Kidney (tissue), 22 donors: ENCODE measurements at places on chromosomes 4 and X. TPM values are rescaled to one million over a fixed set of nuclear protein-coding genes. Genes with fewer than 3 reads are reported as not detected.

DNA sequence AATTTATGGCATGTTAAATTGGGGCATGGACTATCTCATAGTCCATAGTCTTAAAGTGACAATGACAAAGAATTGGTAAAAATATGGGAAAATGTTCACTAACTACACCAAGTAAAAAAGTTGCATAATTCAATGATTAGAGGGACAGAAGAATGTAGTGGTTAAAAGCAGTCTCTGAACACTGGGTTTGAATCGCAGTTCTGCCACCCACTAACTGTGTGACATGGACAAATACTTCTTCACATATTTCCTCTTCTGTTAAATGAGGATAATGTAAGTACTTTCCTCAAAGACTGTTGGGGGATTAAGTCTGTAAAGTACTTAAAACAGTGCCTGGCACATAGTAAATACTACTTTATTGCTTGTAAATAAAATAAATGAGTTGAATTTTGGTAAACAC lies 15.3 kb downstream of the COQ2 start:
- no peaks in the 10 kb centered on the region for H3K4me1 ChIP-seq
- no peaks in the 10 kb centered on the region for H3K27me3 ChIP-seq
- no peak for DNase-seq
- H3K27ac ChIP-seq: no peak overlapping the region

DNA sequence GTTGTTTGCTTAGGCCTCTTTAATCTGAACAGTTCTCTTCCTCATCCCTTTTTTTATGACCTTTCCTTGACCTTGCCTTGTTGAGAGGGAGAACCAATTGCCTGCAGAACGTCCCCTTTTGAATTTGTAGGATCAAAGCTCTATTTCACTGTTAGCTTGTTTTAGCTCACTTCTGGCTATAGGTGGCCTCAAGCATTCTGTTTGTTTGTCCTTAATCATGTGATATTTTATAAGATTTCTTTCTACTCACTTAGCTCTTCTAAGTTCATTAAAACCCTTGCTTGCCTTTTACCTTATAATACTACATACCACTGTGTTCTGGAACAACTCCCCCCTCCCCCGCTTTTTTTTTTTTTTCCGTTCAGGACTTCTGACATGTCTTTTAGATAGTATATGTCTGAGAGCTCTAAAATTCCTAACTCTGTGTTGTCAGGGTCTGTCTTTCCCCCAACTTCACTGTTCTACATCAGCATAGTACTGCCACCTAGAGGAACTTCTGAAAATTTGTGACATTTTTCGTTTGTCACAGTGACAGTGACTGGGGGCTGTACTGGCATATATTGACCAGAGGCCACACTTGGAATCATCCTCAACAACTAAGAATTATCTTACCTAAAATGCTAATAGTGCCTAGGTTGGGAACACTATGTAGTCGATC lies 128.5 kb downstream of the LARP7 start:
- no peaks in the 10 kb centered on the region for H3K27me3 ChIP-seq
- H3K4me1 ChIP-seq: no peaks in the 10 kb centered on the region
- no peaks in the 10 kb centered on the region for H3K36me3 ChIP-seq
- peak; percentile 52 for DNase-seq
- H3K27ac ChIP-seq: no peak overlapping the region

GRPR gene
- total RNA-seq: 0.25 TPM

- no peaks in the 10 kb centered on the region for H3K36me3 ChIP-seq
- DNase-seq: no peak
- no peak overlapping the region for H3K4me3 ChIP-seq
- no peaks in the 10 kb centered on the region for H3K4me1 ChIP-seq
Measured at GRCh38 chr4:89136525-89136924, 25.2 kb downstream of the TIGD2 start.

DNA sequence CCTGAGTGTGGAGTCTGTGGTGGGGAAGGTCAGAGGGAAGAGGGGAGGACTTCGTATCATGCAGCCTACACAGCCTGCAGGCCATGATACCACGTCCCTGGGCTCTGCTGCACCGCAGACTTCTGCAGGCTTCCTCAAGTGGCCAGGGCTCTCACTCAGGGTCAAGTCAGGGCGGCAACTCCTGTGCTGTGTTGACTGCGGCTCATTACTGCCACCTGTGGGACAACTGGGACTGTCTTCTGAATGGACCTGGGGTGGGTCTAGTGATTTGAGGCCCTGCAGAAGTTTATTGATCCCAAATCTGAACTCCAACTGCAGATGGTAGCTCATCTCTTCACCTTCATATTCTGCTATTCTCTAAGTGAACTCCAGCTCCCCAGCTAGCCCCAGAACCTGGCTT lies 167.1 kb downstream of the NSUN7 start:
- H3K27me3 ChIP-seq: no peaks in the 10 kb centered on the region
- DNase-seq: no peak
- peaks cover 3% of the 10 kb centered on the region for H3K36me3 ChIP-seq
- H3K4me1 ChIP-seq: peaks cover 7% of the 10 kb centered on the region
- no peak overlapping the region for H3K27ac ChIP-seq

DNA sequence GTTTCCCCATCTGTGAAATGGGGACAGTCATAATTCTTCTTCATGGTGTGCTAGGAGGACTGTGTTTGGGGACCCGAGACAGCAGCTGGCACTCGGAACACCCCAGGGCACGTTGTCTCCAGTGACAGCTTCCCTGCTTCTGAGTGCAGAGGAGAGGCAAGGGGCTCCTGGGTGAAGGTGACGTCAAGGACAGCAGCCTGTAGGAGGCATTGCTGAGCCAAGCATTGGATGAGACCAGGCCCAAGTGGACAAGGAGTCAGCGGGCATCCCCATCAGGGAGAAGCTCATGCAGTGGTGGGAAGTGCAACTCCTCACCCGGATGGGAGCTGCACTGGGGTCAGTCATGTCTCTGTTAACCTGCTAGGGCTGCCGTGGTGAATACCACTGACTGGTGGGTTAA lies 46.1 kb downstream of the EVC start:
- peak; percentile 3 for DNase-seq
- no peaks in the 10 kb centered on the region for H3K27me3 ChIP-seq
- H3K4me3 ChIP-seq: no peak overlapping the region
- peaks cover 10% of the 10 kb centered on the region for H3K36me3 ChIP-seq

DNA sequence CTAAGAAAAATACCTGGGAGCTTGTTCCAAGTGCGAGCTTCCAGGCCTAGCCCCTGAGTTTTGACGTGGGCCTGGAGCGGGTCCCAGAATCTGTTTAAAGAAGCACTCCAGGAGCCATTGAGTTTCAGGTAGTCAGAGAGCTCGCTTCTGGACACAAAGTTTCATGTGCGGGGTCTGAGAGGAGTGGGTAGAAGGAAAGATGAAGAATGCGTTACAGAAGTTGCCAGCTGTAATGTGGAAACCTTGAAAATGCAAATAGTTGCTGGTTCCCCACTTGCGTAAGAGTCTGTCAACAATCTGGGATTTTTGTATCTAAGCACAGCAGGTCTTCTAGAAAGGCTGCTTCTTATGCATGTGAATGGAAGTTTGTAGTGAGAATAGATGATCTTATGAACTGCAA lies 77.5 kb upstream of the CLCN4 start:
- H3K27me3 ChIP-seq: no peaks in the 10 kb centered on the region
- no peak overlapping the region for H3K27ac ChIP-seq
- DNase-seq: no peak
- H3K4me1 ChIP-seq: no peaks in the 10 kb centered on the region
- no peak overlapping the region for H3K4me3 ChIP-seq

- no peaks in the 10 kb centered on the region for H3K27me3 ChIP-seq
- no peak for DNase-seq
- no peaks in the 10 kb centered on the region for H3K36me3 ChIP-seq
Measured at GRCh38 chr4:87662871-87663270, 12.8 kb downstream of the DMP1 start.

GRCh38 chrX:41096339-41096955 lies 11.2 kb downstream of the USP9X start:
- no peaks in the 10 kb centered on the region for H3K36me3 ChIP-seq
- H3K4me1 ChIP-seq: peaks cover 12% of the 10 kb centered on the region
- H3K27ac ChIP-seq: no peak overlapping the region
- peaks cover 2% of the 10 kb centered on the region for H3K27me3 ChIP-seq
- no peak for DNase-seq

DNA sequence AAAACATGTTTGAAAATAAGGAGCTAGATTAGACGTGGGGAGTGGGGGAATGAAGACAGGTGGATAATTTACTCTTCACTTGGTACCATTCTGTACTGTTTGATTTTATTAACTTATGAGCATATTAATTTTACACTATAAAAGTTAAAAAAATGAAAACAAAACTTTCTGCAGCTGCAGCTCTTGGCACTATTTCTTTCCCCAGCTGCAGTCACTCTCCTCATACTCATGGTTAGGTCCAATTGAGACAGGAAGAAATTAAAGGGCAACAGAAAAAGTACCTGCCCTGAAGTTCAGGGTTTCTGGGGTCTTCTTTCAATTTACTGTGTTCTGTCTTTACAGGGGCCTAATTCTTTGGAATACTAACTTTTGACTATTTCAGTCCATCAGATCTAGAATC lies 15.4 kb downstream of the MAD2L1 start:
- no peaks in the 10 kb centered on the region for H3K36me3 ChIP-seq
- H3K4me1 ChIP-seq: no peaks in the 10 kb centered on the region
- H3K4me3 ChIP-seq: no peak overlapping the region
- H3K27me3 ChIP-seq: no peaks in the 10 kb centered on the region

TACC3 gene
- 12.2 TPM for total RNA-seq

SASH3 gene
- 18.3 TPM for total RNA-seq

DNA sequence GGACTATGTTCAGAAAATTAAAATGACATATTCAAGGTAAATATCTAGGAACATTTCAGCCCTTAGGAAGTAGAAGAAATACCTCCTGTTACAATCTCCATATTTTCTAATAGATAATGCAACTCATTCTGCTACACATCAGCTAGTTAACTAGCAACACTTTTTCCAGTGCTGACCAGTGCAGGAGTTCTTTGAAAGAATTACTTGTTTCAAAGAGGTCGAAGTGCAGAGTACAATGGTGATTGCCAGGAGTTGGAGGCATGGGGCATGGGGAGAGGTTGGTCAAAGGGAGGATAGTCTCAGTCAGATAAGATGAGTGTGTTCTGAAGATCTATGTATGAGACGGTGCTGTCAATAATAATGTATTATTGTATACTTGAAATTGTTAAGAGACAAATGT lies 53.1 kb downstream of the MTNR1A start:
- no peak overlapping the region for H3K27ac ChIP-seq
- no peaks in the 10 kb centered on the region for H3K4me1 ChIP-seq
- H3K4me3 ChIP-seq: no peak overlapping the region
- no peaks in the 10 kb centered on the region for H3K27me3 ChIP-seq
- DNase-seq: no peak
- no peaks in the 10 kb centered on the region for H3K36me3 ChIP-seq

GRCh38 chrX:149898554-149898953 lies 17.6 kb downstream of the MAGEA8 start:
- DNase-seq: no peak
- no peaks in the 10 kb centered on the region for H3K27me3 ChIP-seq
- no peaks in the 10 kb centered on the region for H3K36me3 ChIP-seq
- H3K27ac ChIP-seq: no peak overlapping the region
- H3K4me1 ChIP-seq: no peaks in the 10 kb centered on the region
- no peak overlapping the region for H3K4me3 ChIP-seq

- DNase-seq: no peak
- no peaks in the 10 kb centered on the region for H3K36me3 ChIP-seq
- H3K4me1 ChIP-seq: no peaks in the 10 kb centered on the region
- H3K27ac ChIP-seq: no peak overlapping the region
- H3K27me3 ChIP-seq: no peaks in the 10 kb centered on the region
Measured at GRCh38 chr4:177119021-177119471, 190.6 kb upstream of the NEIL3 start.

PDLIM3 gene
- total RNA-seq: 19.6 TPM

DNA sequence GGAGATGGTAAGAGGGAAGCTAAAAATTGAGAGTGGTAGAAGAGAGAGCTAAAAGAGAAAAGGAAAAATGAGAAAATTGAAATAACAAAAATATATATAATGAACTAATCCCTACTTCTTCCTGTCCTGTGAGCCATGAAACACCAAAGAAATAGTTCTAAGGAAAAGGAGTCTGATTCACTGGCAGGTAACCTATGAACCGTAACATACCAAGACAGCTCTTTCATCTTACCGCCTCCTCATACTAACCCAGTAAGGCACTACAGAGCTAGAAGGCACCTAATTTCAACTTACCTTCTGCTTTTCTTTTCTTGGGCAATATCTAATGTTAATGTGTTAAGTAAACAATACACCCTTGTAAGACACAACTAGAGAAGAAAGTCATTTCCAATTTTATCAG lies 297.7 kb upstream of the DIAPH2 start:
- no peak for DNase-seq
- H3K4me1 ChIP-seq: no peaks in the 10 kb centered on the region
- no peaks in the 10 kb centered on the region for H3K36me3 ChIP-seq
- H3K4me3 ChIP-seq: no peak overlapping the region

DGKK gene
- total RNA-seq: not detected

DNA sequence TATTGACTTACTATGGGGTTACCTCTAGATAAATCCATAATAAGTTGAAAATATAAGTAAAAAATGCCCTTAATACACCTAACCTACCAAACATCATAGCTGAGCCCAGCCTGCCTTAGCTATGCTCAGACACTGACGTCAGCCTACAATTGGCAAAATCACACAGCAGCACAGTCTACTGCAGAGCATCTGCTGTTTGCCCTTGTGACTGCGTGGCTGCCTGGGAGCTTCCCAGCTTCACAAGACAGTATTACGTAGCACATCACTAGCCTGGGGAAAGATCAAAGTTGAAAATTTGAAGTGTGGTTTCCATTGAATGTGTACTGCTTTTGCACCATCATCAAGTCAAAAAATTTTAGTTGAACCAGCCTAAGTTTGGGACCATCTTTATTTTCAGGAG lies 8.8 kb downstream of the HTT-AS start:
- H3K27me3 ChIP-seq: no peaks in the 10 kb centered on the region
- H3K4me1 ChIP-seq: no peaks in the 10 kb centered on the region
- DNase-seq: no peak

DNA sequence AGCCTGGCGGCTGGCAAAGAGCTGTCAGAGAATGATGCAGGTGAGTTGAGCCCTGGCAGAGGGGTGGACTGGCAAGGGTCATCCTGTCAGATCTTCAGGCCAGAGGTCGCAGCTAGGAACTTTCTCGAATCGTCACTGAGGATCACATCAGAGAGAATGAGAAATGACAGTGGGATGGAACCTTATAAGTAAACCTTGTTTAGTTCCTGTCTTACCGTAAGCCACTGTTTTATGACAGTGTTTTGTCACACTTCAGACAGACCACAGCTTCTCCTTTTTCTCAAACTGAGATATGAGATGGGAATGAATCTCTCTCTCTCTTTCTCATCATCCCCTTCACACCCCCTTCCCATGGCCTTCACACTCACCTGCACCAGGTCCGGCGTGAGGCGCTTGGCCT lies 9.3 kb downstream of the DIPK2B start:
- H3K36me3 ChIP-seq: no peaks in the 10 kb centered on the region
- H3K4me3 ChIP-seq: no peak overlapping the region
- no peak for DNase-seq
- H3K27me3 ChIP-seq: peaks cover 7% of the 10 kb centered on the region
- H3K4me1 ChIP-seq: no peaks in the 10 kb centered on the region
- H3K27ac ChIP-seq: no peak overlapping the region

DNA sequence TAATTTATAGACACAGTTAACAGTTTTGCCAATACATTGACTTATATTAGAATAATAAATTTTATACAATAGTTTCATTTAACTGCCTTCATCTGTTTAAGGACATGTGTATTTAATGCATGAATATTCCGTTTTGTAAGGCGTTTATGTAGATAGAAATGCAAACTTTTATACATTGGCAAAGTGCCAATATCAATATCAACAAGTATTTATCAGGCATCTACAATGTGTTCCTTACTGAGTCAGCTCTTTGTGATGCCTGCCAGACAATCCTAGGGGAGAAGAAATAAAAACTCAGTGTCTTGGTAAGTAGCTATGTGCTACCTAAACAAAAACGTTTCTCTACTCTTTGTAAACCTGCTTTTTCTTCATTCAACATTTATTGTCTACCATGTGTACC lies 1142.2 kb downstream of the C4orf33 start:
- DNase-seq: no peak
- no peaks in the 10 kb centered on the region for H3K36me3 ChIP-seq
- H3K27me3 ChIP-seq: no peaks in the 10 kb centered on the region
- H3K4me3 ChIP-seq: no peak overlapping the region
